ENCODE measurements at places on chromosomes 7 and 10. TPM values are rescaled to one million over a fixed set of nuclear protein-coding genes. Genes with fewer than 3 reads are reported as not detected.
A peak's percentile ranks its signal among the peaks of the same experiment; 100 is the strongest.

Gene GIMAP7
- 54.5 TPM for polyA plus RNA-seq

- H3K4me1 ChIP-seq = no peaks in the 10 kb centered on the region
- no peak overlapping the region for H3K27ac ChIP-seq
- H3K4me3 ChIP-seq = no peak overlapping the region
Measured at GRCh38 chr7:6186577-6186976, 85.8 kb downstream of the CYTH3 start.

GRCh38 chr10:1434912-1435692 lies 302.2 kb downstream of the ADARB2 start:
- H3K4me3 ChIP-seq = no peak overlapping the region
- no peaks in the 10 kb centered on the region for H3K36me3 ChIP-seq
- H3K27me3 ChIP-seq = no peaks in the 10 kb centered on the region
- no peak for DNase-seq
- H3K4me1 ChIP-seq = no peaks in the 10 kb centered on the region
- H3K27ac ChIP-seq = no peak overlapping the region

DNA sequence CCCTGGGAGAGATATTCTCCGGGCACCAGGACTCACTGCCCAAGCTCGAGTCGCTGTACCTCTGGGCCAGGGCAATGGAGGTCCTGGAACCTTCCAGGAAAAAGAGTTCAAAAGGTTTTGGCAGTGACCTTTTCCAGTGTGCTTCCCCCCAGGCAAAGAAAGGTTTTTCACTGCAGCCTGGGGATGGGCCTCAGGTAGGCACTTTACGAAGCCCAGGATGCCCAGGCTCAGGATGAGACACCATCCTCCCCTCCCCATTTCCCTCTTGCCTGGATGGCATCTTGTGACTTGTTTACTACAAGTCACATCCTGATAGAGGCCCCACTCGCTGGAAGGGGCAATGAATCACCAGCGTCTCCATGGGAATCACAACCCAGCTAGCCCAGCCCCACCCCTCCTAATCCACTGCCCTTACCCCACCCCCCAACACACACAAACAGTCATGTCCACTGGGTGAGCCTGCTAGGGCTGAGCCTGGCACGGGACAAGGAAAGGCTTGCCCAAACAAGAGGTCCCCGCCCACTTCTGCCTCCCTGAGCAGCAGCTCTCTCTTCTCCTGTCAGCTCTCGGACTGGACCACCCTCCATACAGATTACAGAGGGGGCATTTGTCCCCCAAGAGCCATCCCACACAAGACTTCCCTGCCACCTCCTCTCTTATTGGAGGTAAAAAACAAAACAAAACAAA lies 93.8 kb upstream of the SMNDC1 start:
- DNase-seq = peak; percentile 64
- no peak overlapping the region for H3K4me3 ChIP-seq
- H3K36me3 ChIP-seq = no peaks in the 10 kb centered on the region
- H3K4me1 ChIP-seq = no peaks in the 10 kb centered on the region

GRCh38 chr10:62017491-62017870 lies 116.0 kb downstream of the ARID5B start:
- peak overlapping the region; percentile 92 for H3K27ac ChIP-seq
- peaks cover 21% of the 10 kb centered on the region for H3K4me1 ChIP-seq
- no peaks in the 10 kb centered on the region for H3K27me3 ChIP-seq
- no peak for DNase-seq
- no peaks in the 10 kb centered on the region for H3K36me3 ChIP-seq

DNA sequence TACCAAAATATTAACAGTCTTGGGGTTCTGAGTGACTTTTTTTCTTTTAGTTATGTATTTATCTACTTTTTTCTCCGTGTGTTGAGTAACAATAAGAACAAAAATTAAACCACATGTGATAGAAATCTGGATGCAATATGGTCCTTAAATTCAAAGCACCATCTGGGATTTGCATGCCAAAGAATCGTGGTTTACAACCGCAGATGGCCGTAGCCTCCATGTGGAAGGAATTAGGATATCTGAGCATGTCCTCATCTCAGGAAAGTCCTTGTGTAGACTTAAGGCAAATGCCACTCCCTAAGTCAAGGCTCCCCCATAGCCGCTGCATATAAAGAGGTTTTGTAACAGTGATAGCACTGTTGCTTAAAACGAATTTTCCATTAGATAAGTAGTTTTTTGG lies 304.0 kb downstream of the ZEB1 start:
- H3K27me3 ChIP-seq = no peaks in the 10 kb centered on the region

GRCh38 chr7:35356495-35356894 lies 102.6 kb upstream of the TBX20 start:
- H3K27ac ChIP-seq = no peak overlapping the region
- no peak overlapping the region for H3K4me3 ChIP-seq
- no peaks in the 10 kb centered on the region for H3K4me1 ChIP-seq
- no peak for DNase-seq

GRCh38 chr7:151012911-151013347 lies 11.4 kb downstream of the ATG9B start:
- no peak overlapping the region for H3K4me3 ChIP-seq
- no peaks in the 10 kb centered on the region for H3K36me3 ChIP-seq
- DNase-seq = no peak
- H3K27ac ChIP-seq = no peak overlapping the region
- peaks cover 61% of the 10 kb centered on the region for H3K4me1 ChIP-seq

DNA sequence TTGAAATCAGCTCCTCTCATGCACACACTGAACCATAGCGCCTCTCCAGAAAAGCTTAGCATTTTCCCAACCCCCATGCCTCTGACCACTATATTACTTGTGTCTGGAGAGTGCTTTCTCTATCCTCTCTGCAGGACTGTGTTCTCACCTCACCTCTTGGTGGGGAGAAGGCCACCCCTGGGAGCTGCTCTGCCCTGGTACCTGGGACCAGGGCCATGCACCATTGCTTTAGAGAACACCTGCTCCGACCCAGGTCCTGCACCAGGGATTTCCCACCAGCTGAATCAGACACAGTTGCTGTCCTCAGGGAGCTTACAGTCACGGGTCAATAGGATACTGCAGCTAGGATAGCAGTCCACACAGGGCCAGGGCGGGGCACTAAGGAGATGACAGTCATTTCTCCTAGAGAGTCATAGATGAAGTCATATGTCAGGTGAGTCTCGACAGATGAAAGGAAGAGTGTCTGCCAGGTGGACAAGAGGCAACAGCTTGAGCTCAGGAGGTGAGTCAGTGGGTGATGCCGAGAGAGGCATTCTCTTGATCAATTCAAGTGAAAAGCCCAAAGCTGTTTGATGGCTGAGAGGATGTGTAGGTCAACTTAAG lies 619 bp upstream of the LMTK2 start:
- no peak for DNase-seq
- no peak overlapping the region for H3K27ac ChIP-seq
- peaks cover 18% of the 10 kb centered on the region for H3K4me1 ChIP-seq
- H3K36me3 ChIP-seq = no peaks in the 10 kb centered on the region

- DNase-seq = no peak
- H3K27me3 ChIP-seq = no peaks in the 10 kb centered on the region
- no peak overlapping the region for H3K4me3 ChIP-seq
- H3K36me3 ChIP-seq = no peaks in the 10 kb centered on the region
- H3K27ac ChIP-seq = no peak overlapping the region
- peaks cover 45% of the 10 kb centered on the region for H3K4me1 ChIP-seq
Measured at GRCh38 chr10:71865561-71866041, 14.6 kb upstream of the PSAP start.

- H3K4me3 ChIP-seq = no peak overlapping the region
- no peaks in the 10 kb centered on the region for H3K36me3 ChIP-seq
- no peaks in the 10 kb centered on the region for H3K27me3 ChIP-seq
- no peak overlapping the region for H3K27ac ChIP-seq
- no peaks in the 10 kb centered on the region for H3K4me1 ChIP-seq
Measured at GRCh38 chr7:117251687-117252086, 71.2 kb downstream of the WNT2 start.

GRCh38 chr10:125231116-125231812 lies 70.9 kb upstream of the CTBP2 start:
- no peaks in the 10 kb centered on the region for H3K36me3 ChIP-seq
- no peak overlapping the region for H3K4me3 ChIP-seq
- H3K27me3 ChIP-seq = no peaks in the 10 kb centered on the region
- no peak for DNase-seq
- H3K4me1 ChIP-seq = no peaks in the 10 kb centered on the region

Gene MYOF
- polyA plus RNA-seq = 14.5 TPM

Gene FAM237B
- not detected for polyA plus RNA-seq

DNA sequence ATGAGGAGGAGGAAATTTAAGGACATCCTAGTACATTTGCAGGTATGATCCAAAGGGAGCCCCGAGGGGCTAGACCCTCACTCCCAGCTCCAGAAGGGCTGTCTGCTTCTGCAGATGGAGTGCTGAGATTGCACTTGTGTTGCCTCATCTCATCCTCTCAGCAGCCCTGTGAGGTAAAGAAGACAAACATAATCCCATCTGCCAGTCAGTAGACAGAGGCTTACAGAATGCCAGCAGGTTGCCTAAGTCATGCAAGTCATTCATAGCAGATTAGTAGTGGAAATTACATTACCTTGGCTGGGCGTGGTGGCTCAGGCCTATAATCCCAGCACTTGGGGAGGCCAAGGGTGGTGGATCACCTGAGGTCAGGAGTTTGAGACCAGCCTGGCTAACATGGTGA lies 45.4 kb downstream of the BLVRA start:
- H3K4me3 ChIP-seq = no peak overlapping the region
- no peaks in the 10 kb centered on the region for H3K27me3 ChIP-seq
- H3K27ac ChIP-seq = no peak overlapping the region
- H3K4me1 ChIP-seq = no peaks in the 10 kb centered on the region

- no peaks in the 10 kb centered on the region for H3K27me3 ChIP-seq
- DNase-seq = no peak
- H3K4me3 ChIP-seq = no peak overlapping the region
- H3K4me1 ChIP-seq = no peaks in the 10 kb centered on the region
- no peaks in the 10 kb centered on the region for H3K36me3 ChIP-seq
Measured at GRCh38 chr7:24891311-24891735, 88.7 kb downstream of the OSBPL3 start.

DNA sequence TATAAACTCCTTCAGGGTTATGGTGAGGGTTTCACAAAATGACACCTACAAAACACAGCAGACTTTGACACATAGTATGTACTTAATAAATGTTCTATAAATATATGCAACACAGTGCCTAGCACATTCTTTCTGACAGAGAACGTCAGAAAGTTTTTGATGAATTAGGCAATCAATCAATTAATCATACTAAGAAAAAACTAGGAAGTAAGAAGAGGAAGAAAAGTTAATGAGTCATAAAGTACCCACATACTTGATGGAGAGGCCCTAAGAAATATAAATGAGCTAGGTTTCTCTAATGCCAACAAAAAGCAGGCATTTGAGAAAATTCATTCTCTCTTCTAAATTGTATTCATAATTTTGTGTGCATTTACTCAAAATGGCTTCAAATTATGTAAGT lies 192.7 kb upstream of the VWC2 start:
- peak overlapping the region; percentile 5 for H3K4me3 ChIP-seq
- H3K4me1 ChIP-seq = peaks cover 25% of the 10 kb centered on the region
- no peak overlapping the region for H3K27ac ChIP-seq

DNA sequence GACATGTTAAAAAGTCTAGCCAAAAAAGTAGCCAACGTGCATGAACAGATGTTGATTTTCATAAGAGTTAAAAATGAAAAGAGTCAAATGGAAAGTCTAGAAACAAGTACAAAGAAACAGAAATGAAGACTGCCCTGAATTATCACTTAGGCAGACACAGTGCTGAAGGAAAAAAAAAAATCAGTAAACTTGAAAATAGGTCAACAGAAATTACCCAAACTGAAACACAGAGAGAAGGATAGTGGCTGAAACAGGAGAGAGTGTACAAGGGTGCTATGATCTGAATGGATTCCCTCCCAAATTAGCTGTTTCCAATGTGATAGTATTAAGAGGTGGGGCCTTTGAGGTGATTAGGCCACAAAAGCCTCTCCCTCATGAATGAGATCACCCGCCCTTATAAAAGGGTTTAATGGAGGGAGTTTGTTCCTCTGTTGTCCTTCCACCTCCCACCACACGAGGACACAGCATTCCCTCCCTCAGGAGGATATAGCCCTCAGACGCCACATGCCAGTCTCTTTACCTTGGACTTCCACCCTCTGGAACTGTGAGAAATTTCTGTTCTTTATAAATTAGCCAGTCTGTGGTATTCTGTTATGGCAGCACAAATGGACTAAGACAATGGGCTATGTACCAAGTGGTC lies 249.7 kb downstream of the AHR start:
- no peaks in the 10 kb centered on the region for H3K27me3 ChIP-seq
- no peak overlapping the region for H3K4me3 ChIP-seq
- H3K27ac ChIP-seq = no peak overlapping the region
- no peaks in the 10 kb centered on the region for H3K4me1 ChIP-seq
- H3K36me3 ChIP-seq = no peaks in the 10 kb centered on the region

GRCh38 chr10:113326160-113327111 lies 226.4 kb upstream of the HABP2 start:
- no peak overlapping the region for H3K4me3 ChIP-seq
- no peaks in the 10 kb centered on the region for H3K27me3 ChIP-seq
- H3K27ac ChIP-seq = no peak overlapping the region
- peak; percentile 98 for DNase-seq
- H3K4me1 ChIP-seq = peaks cover 44% of the 10 kb centered on the region
- no peaks in the 10 kb centered on the region for H3K36me3 ChIP-seq

Gene UNCX
- not detected for polyA plus RNA-seq

Gene ADAP1
- 72.2 TPM for polyA plus RNA-seq

DNA sequence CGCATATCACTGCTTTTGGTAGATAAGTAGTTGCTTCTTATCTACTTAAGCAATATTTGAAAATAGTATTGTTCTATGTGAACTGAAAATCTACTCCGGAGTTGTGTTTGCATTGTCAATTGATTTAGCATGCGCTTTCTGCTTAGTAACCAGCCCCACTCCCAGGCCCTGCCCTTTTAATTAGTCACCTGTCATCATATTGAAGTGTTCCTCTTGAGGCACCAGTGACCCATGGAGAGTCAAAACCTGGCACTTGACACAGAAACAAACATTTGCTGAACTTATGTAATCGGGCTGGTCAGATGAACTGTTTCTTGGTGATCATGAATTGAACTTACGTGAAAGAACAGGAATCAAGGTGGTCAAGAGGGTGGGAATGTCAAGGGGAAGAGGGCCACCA lies 27.8 kb upstream of the CDHR3 start:
- H3K27me3 ChIP-seq = no peaks in the 10 kb centered on the region
- no peak for DNase-seq
- H3K4me3 ChIP-seq = no peak overlapping the region

- H3K27ac ChIP-seq = no peak overlapping the region
- no peak for DNase-seq
- H3K36me3 ChIP-seq = no peaks in the 10 kb centered on the region
- peaks cover 10% of the 10 kb centered on the region for H3K4me1 ChIP-seq
Measured at GRCh38 chr10:75487755-75488125, 56.3 kb downstream of the LRMDA start.

Gene GLI3
- not detected for polyA plus RNA-seq

DNA sequence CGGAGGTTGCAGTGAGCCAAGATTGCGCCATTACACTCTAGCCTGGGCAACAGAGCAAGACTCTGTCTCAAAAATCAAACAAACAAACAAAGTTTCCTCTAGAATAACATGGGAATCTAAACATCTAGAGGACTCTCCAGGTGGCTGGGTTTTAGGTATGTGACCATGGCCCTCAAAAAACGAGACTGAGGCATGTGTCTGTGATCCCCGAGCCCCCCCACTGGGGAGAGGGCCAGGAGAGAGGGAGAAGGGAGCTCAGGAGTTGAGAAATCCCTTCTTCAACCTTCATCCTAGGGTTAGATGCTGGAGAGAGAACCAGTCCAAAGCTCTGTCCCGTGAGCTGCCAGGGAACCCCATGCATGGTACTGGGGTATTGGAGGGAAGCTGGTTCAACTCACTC lies 188.0 kb upstream of the LYZL2 start:
- H3K27me3 ChIP-seq = no peaks in the 10 kb centered on the region
- no peak overlapping the region for H3K4me3 ChIP-seq
- no peaks in the 10 kb centered on the region for H3K36me3 ChIP-seq
- no peak for DNase-seq

Data from CD14-positive monocyte (primary cell).